ENCODE measurements at places on chromosomes 3 and 15. TPM values are rescaled to one million over a fixed set of nuclear protein-coding genes. Genes with fewer than 3 reads are reported as not detected.

GRCh38 chr3:106282943-106283342, 414.1 kb upstream of the CBLB start:
- H3K27me3 ChIP-seq = no peaks in the 10 kb centered on the region
- H3K4me1 ChIP-seq = no peaks in the 10 kb centered on the region
- no peak overlapping the region for H3K27ac ChIP-seq
- no peak for DNase-seq
- no peaks in the 10 kb centered on the region for H3K36me3 ChIP-seq

GRCh38 chr3:12948891-12949711, 107.7 kb upstream of the RPL32 start:
- peak overlapping the region; percentile 40 for H3K4me3 ChIP-seq
- H3K27ac ChIP-seq = peak overlapping the region; percentile 90
- no peaks in the 10 kb centered on the region for H3K27me3 ChIP-seq
- no peaks in the 10 kb centered on the region for H3K36me3 ChIP-seq
- H3K4me1 ChIP-seq = peaks cover 44% of the 10 kb centered on the region
- DNase-seq = peak; percentile 78

GRCh38 chr15:88693191-88693590, 54.4 kb downstream of the ISG20 start:
- H3K27ac ChIP-seq = no peak overlapping the region
- H3K36me3 ChIP-seq = no peaks in the 10 kb centered on the region
- H3K4me3 ChIP-seq = no peak overlapping the region
- no peak for DNase-seq
- H3K4me1 ChIP-seq = no peaks in the 10 kb centered on the region

Gene ACTRT3
- total RNA-seq = 0.40 TPM

DNA sequence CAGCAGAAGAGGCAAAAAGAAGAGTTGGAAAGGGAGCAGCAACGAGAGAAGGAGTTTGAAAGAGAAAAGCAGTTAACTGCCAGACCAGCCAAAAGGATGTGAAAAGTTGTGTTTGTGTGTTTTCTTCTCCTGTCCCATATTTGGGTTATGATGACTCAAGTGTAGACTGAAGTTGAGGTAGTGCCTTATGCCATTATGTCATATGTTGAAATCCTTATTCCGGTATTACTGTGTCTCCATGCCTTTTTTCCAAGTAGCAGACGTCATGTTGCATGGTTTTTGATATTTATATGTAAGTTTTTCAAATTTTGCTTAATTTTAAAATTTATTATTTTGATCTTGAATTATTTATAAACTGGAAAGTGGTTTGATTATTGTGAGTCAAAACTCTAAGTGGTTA, 19.2 kb downstream of the BLOC1S6 start:
- H3K4me3 ChIP-seq = no peak overlapping the region
- H3K36me3 ChIP-seq = peaks cover 13% of the 10 kb centered on the region
- peak overlapping the region; percentile 51 for H3K27ac ChIP-seq
- H3K4me1 ChIP-seq = no peaks in the 10 kb centered on the region
- DNase-seq = no peak

Gene TM4SF1
- total RNA-seq = not detected

DNA sequence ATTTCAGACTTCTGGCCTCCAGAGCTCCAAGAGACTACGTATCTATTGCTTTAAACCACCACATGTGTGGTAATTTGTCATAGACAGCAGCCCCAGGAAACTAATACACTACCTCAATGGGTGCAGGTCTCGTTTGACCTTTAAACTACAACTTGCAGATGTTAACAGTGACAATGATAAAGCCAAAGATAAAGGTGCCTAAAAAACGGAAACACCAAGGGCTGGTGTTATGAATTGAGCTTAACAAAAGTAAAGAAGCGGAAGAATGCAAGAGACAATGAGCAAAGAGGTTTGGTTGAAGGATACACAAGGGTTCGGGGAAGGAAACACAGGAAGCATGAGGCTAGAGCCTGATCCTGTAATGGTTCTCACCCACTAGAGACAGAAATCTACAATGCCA, 50.8 kb downstream of the RFTN1 start:
- no peak overlapping the region for H3K4me3 ChIP-seq
- H3K36me3 ChIP-seq = peaks cover 47% of the 10 kb centered on the region
- peak overlapping the region; percentile 58 for H3K27ac ChIP-seq
- H3K27me3 ChIP-seq = no peaks in the 10 kb centered on the region
- no peak for DNase-seq

Gene ADAMTS17
- 0.49 TPM for total RNA-seq

GRCh38 chr3:193190146-193190786, 50.8 kb upstream of the PLAAT1 start:
- no peaks in the 10 kb centered on the region for H3K4me1 ChIP-seq
- no peak overlapping the region for H3K4me3 ChIP-seq
- peaks cover 10% of the 10 kb centered on the region for H3K27me3 ChIP-seq
- no peaks in the 10 kb centered on the region for H3K36me3 ChIP-seq
- H3K27ac ChIP-seq = no peak overlapping the region

- H3K27ac ChIP-seq = no peak within 1 kb of the TSS
- H3K4me1 ChIP-seq = no peaks in the 10 kb centered on the region
- H3K4me3 ChIP-seq = no peak within 1 kb of the TSS
- no peak for DNase-seq
- H3K27me3 ChIP-seq = peaks cover 19% of the 10 kb centered on the region
Measured at GRCh38 chr3:148697306-148698189, at the start of gene AGTR1. AGTR1 (plus strand) TSS chr3:148697903; CDS start chr3:148741036, 43,133 bp downstream.

Gene AADACL2
- total RNA-seq = not detected

Gene CLDN18
- not detected for total RNA-seq

GRCh38 chr15:23566071-23566554, 639 bp downstream of the MKRN3 start:
- no peaks in the 10 kb centered on the region for H3K4me1 ChIP-seq
- H3K27me3 ChIP-seq = peaks cover 7% of the 10 kb centered on the region
- peak; percentile 41 for DNase-seq
- peak overlapping the region; percentile 68 for H3K4me3 ChIP-seq
- no peaks in the 10 kb centered on the region for H3K36me3 ChIP-seq

DNA sequence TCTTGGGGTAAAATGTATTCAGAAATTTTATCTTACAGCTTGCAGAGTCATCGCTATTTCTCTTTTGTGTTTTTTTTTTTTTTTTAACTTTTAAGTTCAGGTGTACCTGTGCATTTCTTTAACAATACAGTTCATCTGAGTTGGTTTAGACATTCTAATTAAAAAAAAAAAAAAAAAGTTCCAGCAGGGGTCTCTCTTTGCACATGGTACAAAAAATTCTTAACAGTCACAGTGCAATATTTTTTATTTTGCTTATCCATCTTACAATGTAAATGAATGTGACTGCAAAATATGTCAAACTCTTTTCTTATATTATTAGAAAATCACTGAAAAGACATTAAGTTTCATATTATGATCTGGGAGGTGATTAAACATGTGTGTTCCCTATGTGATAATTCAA, 47.5 kb upstream of the SLC9A9 start:
- peaks cover 5% of the 10 kb centered on the region for H3K27me3 ChIP-seq
- no peaks in the 10 kb centered on the region for H3K4me1 ChIP-seq
- no peak overlapping the region for H3K27ac ChIP-seq

Gene KIF15
- 40.1 TPM for total RNA-seq

Gene UQCRC1
- 205 TPM for total RNA-seq

Gene UBE2E2
- 18.2 TPM for total RNA-seq

Gene SLC9C1
- total RNA-seq = not detected

- H3K36me3 ChIP-seq = no peaks in the 10 kb centered on the region
- DNase-seq = no peak
- no peaks in the 10 kb centered on the region for H3K27me3 ChIP-seq
Measured at GRCh38 chr15:35306361-35306981, 221.4 kb upstream of the NANOGP8 start.

Gene NEK10
- total RNA-seq = 0.19 TPM

- H3K27ac ChIP-seq = no peak overlapping the region
- no peak overlapping the region for H3K4me3 ChIP-seq
- DNase-seq = no peak
- H3K4me1 ChIP-seq = no peaks in the 10 kb centered on the region
Measured at GRCh38 chr3:132406587-132406986, 10.7 kb upstream of the DNAJC13 start.

Gene PRRT3
- 9.7 TPM for total RNA-seq

Gene ZIC1
- total RNA-seq = not detected

Data from activated CD4-positive, alpha-beta T cell treated with anti-CD3 and anti-CD28 coated beads for 36 hours (primary cell).